ENCODE measurements at places on chromosomes 13 and 19.

DNA sequence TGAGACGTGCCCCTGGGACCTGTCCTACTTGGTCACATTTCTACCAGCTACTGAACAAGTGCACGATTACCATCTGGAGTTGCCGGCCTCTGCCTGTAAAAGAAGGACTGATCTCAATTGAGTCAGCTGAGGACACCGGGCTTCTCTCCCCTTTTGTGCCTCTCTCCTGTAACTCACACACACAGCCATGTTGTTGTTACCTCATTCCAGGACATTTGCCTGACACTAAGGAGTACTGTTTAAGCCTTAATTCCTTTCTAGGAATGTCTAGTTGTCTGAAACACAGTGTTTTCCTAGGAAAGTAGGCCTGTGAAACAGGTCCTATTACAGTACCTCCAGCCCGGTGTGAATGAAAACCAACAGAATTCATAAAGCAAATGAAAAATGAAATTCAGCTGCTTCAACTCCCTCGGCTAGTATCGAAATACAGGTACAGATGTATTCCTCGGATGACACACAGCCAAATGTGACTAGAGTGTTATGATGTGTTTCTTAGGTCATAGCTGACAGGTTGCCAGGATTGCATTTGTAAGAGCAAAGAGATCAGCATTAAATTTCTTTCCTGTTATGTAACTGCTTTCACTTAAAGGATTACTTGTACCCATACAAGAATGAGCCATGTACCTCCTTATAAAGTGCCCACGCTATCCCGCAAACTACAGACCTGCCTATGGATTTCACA lies 152.0 kb upstream of the IRS2 start:
- DNase-seq, result no peak

GRCh38 chr19:51448411-51449016 lies 9.7 kb downstream of the SIGLEC8 start:
- no peak for DNase-seq

DNA sequence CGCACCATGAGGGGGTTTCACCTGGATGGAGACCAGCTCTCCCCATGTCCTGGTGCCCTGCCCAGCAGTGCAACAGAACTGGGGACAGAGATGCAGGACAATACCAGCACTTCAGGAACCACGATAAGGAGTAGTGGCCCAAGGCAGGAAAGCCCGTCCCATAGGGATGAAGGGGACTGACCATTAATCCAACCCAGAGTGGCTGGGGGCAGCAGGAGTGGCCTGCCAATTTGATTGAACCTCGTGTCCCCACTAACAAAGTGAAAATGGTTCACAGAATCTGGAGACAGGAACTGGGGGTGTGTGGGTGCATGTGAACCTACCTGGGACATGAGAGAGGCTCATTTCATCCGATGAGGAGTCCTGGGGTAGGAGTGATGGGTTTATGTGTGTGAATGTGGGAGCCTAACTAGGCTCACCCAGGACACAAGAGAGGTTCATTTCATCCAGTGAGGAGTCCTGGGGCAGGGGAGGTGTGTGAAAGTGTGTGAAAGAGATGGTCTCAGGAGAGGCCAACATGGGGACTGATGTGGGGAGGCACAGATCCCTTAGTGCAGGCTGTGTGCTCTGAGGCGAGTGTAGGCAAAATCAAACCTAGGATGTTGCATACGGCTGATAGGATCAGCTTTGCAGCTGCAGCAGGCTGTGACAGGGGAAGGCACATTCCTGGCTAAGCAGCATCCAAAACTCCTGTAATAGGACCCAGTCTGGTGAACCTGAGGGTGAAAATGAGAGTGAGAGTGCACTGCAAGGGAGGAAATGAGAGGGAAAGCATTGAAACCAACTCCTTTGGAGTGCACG lies 98.2 kb downstream of the ZNF429 start:
- DNase-seq, result no peak

DNA sequence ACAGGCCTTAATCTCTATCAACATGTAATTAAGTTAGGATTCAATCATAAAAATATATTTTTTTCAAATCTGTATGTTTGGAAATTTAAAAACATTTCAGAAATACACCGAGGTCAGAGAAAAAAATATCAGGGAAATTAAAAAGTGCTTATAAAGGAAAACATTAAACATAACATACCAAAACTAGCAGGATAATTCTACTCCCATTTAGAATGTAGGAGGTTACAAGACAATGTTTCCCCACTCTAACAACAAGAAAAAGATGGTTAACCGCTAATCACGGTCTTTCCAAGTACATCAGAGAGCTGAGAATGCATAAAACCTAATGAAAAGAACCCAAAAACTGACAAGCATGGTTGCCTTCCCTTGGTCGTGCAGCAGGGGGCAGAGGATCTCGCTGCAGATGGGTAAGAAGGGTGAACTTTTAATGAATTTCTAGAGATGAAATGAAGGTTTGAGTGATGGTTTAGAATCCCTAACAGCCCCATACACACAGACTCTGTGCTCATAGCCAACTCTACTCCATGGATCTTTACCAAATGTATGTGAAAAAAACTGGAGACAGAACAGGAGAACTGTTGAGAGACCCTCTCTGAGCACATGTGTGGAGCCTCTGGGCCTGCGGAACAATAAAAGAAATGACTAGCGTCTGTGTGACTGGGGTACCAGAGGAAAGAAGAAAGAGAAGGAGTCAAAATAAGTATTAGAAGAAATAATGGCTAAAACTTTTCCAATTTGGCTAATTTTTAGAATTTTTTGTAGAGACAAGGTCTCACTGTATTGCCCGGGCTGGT lies 51.3 kb upstream of the LSM14A start:
- no peak for DNase-seq

DNA sequence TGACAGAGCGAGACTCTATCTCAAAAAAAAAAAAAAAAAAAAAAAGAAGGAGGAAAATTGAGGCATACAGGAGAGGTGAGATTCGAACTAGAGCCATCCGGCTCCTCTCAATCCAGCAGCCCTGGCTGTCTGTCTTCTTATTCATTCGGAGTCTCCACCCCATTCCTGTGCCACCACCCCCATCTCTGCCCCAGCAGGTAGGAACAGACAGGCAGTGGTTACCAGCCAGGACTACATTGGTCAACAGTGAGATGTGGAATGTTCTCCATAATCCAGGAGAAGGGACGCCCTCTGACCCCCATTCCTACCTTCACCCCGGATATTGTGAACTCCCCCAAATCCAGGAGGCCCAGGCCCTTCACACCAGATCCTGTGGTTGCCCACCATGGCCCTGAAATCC lies 6.6 kb upstream of the S1PR2 start:
- DNase-seq, result no peak

- no peak for DNase-seq
These were observed 347.7 kb upstream of the SPRY2 start for GRCh38 chr13:80688593-80688992.

- no peak for DNase-seq
These were observed 100.8 kb downstream of the UBL3 start for GRCh38 chr13:29749401-29750182.

DNA sequence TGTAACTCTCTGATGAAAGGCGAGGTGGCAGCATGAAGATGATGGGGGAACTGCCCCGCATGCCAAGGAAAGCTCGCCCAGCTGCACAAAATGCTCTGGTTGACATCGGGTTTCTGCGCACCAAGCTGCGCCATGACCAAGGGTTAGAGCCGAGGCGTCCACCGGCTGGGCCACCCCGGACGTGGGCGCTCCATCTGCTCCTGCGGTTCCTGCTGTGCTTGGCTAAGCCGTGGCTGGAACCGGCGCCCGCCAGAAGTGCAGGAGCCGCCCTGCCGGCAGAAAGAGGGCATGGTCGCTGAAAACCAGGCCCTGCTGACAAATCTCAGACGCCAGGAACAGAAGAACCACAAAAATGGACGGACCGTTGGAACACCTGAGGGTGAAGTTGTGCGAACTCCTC lies 57.9 kb downstream of the ZNF100 start:
- DNase-seq, result no peak

DNA sequence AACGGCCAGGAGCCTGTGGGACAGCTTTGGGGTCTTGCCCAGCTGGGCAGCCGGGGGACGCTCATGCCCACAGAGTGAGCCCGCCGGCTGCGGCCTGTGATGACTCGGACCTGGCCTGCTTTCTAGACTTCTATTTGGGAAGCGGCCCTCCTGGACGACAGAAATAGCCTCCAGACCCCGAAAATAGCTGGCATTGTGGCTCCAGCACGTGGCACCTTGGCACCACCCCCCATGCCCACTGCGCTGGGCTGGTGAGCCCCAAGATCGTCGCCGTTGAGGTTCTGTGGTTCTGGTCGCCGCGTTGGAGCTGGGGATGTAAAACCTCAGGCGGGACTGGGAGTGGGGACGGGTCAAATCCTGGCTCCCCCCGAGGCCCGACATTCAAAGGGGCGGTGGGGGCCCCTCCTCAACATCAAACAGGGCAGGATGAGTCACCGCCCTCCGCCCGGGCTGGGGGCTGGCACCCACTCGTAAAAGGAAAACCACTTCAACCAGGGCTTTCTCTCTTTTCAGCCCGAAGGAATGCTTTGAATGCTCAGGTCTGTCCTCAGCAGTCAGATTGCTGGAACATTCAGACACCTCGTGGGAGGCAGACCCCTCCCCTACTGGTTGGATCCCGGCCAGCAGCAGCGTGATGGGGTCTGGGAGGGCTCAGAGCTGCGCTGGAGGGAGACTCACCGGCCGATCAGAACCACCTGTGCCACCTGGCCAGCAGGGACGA lies 42.1 kb downstream of the GADD45B start:
- DNase-seq, result no peak
